Hematopoietic multipotent progenitor cell treated with erythropoietin and hydrocortisone succinate and interleukin-3 and kit ligand, for 6 days (in vitro differentiated cells): ENCODE measurements at places on chromosomes 12 and 14.

DNA sequence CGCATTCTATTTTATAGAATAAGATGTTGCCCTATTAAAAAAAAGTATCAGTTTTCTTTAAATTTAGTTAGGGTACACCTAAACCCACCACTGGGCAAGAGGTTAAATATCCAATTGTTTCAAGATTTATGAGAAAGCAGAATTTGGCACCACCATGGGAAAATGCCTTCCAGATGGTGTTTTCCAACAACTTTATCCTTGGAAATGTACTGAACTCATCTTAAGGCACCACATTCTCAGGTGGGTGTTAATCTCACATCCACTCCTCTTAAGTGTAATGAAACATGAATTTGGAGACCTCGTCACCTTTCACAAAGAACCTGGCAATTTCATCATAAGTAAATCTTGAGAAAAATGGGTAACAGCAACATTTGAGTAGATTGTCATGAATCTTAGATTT is 13.1 kb downstream of the CBX5 start:
- DNase-seq = no peak

- DNase-seq = no peak
Observed at GRCh38 chr12:1629338-1630132, 504 bp downstream of the WNT5B start.

- DNase-seq = no peak
Observed at GRCh38 chr12:40794087-40794486, 101.8 kb downstream of the CNTN1 start.

DNA sequence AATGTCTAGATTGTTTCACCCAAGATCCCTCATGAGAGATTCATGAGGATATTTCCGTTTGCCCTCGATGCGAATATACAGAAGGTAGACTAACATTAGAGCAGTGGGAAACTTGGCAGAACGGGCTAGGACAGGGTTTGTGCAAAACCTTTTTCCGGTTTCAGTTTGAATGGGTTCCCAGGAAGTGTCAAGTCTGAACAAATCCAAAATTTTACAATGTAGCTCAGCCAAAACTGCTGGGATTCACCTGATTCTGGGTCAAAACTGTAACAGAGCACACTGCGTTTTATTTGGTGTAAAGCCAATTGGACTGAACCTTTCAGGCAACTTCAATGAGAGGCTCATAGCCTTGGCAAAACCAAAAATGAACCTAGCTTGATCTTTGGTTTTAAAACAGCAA is 337.8 kb upstream of the DIO2 start:
- DNase-seq = no peak

GRCh38 chr12:96506776-96507175 is 17.4 kb downstream of the CFAP54 start:
- no peak for DNase-seq

DNA sequence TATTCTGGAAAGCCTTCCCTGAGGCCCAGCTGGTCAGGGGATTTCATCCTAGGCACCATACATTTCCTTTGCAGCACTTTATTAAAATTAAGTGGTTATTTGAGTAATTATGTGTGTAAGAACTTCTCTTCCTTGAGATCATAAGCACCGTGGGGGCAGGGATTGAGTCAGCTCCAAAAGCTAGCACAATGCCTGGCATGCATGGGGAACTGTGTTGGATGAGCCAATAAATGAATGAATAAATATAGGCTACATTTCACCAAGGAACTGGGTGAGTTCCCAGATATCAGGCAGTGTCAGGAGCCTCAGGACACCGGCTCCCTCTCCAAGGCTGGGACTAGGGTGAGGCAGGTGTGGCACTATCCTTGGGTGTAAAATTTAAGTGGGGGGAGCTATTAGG is 82.8 kb upstream of the FBXO21 start:
- no peak for DNase-seq

GRCh38 chr12:69682110-69682755 is 16.9 kb downstream of the BEST3 start:
- DNase-seq = no peak

- peak; percentile 63 for DNase-seq
Observed at GRCh38 chr14:64465191-64465822, at the start of gene AKAP5. Gene AKAP5, plus strand, starts transcription at chr14:64465499. Its CDS starts 2,896 bp downstream, at chr14:64468395.

- no peak for DNase-seq
Observed at GRCh38 chr12:75560167-75560566, 48.8 kb upstream of the KRR1 start.

DNA sequence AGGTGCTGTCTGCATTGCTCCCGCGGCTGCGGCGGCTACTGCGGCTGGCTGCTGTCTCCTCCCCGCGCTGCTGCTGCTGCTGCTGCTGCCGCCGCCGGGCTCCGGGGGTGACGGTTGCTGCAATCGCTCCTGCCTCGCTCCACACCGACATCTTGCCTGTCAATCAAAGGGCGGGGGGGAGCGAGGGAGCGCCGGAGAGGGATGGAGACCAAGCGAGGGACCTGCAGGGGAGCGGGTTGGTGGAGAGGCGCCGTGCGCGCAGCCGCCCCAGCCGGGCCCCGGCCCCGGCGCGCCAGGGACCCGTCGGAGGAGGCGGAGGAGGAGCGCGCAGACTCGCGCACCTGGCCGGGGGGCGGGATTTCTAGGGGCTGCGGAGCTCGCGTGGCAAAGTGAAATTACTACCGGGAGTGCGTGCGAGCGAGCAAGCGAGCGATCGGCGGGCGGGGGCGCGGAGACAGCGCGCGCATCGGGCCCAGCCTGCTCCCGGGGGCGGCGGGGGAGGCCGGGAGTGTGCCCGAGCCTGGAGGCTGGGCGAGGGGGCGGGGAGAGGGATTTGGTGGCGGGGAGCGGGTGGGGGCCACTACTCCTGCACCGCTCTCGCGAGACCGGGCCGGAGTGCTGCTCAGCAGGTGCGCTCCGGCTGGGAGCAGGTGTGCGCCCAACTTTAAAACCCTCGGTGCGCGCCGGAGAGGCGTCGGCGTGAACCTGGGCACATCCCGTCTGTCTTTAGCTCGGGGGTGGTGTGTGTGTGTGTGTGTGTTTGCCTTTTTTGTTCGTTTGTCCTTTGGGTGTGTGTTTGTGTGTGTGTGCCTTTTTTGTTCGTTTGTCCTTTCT is at the start of gene KSR2:
TSS of gene KSR2 (minus strand) at position 165 of the 834 bp plus-strand sequence. CDS start 735 bp downstream, outside the sequence.
- DNase-seq = peak; percentile 4

GRCh38 chr14:51318813-51319597 is 79.0 kb downstream of the TMX1 start:
- DNase-seq = peak; percentile 69

DNA sequence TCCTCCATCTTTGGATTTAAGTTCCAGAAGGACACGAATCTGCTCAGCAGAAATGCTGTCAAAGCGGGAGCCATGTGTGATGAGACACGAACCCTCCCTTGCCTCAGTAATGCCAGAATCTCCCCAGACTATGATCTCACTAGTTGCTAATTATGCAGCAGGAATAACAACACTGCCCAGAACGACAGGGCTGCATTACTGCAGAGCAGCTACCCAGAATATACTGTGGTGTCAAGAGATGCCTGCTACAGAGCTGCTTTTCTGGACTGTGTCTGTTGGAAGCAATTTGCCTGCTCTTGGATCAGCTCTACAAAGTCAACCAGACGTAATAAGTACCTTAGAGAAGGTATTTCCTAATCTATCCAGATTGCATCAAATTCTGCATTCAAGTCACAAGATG is 5.5 kb downstream of the CSRNP2 start:
- DNase-seq = no peak

GRCh38 chr12:148676-149416 is 65.1 kb downstream of the SLC6A12 start:
- no peak for DNase-seq

- peak; percentile 79 for DNase-seq
Observed at GRCh38 chr14:55129086-55129427, at the start of gene LGALS3. Gene LGALS3, plus strand, starts transcription at chr14:55129252. Its CDS starts 8,122 bp downstream, at chr14:55137374.

GRCh38 chr12:126369487-126370463 is 1304.5 kb downstream of the AACS start:
- no peak for DNase-seq

- DNase-seq = no peak
Observed at GRCh38 chr12:92439420-92439805, 263.4 kb upstream of the PLEKHG7 start.

- DNase-seq = no peak
Observed at GRCh38 chr12:89970722-89971121, 262.1 kb upstream of the ATP2B1 start.

GRCh38 chr14:91311284-91311662 is 66.8 kb upstream of the GPR68 start:
- peak; percentile 93 for DNase-seq

DNA sequence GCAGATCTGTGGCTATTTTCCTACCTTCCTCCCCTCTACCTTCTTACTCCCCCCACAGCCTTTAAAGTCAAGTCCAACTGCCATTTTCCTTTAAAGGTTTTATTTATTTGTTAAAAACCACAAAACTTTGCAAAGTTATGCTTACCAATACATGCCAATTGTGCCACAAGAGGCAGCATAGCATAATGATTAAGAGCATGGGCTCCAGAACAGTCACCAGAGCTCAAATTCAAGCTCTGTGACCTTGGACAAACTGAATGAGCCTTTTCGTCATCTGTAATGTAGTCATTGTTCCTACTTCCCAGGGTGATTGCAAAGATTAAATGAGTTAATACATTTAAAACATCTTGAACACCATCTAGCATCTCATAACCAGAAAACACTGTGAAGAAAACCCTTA is 13.0 kb upstream of the FMNL3 start:
- peak; percentile 33 for DNase-seq

DNA sequence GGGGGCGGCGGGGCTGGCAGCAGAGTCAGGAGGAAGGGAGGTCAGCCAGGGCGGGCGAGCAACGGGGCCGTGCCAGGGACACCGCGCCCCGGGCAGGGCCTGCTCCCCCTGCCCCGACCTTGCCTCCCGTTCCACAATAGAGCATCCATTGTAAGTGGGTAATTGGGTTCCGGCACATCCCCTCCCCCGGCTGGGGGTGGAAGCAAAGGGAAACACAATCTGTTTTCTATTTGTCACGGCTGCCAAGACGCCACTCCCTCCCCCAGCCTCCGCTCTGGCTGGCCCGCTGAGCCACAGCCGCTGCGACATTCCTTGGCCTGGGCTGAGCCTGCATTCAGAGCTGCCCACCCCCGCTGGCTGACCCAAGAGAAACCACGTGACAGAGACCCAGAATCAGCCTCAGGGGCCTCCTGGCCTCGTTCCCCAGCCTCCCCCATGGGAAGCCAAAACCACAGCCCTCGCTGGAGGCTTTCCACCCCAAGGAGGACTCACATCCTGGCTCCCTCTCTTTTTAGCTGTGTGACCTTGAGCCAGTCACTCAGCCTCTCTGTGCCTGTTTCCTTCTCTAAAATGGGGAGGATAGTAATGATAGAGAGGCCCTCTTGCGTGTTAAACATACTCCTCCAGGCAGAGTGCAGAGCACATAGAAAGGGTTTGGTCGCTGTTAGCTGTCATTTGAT is 117.6 kb downstream of the SCARB1 start:
- DNase-seq = peak; percentile 58

DNA sequence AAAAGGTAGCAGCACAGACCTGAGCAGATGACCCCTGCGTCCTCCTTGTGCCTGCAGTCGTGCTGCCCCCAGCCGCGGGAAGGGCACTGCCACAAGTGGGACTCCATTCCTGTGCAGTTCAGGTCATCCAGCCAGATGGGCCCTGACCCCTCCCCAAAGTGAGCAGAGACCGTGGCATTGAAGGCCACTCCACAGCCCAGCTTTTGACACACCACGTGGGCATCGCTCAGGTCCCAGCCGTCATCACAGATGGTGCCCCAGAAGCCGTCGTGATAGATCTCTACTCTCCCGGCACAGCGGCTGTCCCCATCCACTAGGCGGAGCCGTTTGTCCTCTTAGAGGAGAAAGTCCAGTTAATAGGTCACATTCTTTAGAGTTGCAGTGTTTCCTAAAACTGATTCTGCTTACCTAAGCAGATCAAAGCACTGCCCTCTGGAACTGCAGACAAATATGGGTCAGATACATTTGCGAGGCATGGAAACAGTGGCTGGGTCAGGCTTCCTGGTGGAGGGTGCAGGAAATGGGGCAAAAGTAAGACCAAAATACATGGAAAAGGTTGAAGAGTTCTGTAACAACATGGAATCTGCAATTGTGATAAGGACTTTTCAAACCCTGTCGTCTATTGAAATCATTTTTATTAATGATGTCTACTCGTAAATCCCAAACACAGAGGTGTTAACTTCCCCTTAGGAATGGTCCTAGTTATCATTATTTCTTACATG is 69.4 kb downstream of the CD163L1 start:
- peak; percentile 80 for DNase-seq
